ENCODE measurements at places on chromosomes 11 and 22.

DNA sequence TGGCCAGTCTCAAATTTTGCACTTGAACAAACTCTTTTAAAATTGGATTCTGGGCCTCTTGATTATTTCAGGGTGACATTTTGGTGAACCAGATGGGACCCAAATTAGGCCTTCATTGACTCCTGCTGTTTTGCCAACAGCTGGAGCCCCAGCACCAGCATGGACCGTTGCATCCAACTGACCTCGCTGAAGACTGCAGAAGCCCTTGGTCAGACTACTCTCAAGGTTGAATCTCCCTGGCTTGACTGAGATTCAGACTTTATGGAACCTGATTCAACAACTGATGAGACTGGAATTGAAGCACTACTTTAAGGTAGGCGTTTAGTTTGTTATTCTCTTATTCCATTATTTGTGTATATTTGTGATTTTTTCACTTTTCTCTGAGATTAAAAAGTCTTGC lies 41.7 kb downstream of the NARS2 start:
- DNase-seq = no peak

DNA sequence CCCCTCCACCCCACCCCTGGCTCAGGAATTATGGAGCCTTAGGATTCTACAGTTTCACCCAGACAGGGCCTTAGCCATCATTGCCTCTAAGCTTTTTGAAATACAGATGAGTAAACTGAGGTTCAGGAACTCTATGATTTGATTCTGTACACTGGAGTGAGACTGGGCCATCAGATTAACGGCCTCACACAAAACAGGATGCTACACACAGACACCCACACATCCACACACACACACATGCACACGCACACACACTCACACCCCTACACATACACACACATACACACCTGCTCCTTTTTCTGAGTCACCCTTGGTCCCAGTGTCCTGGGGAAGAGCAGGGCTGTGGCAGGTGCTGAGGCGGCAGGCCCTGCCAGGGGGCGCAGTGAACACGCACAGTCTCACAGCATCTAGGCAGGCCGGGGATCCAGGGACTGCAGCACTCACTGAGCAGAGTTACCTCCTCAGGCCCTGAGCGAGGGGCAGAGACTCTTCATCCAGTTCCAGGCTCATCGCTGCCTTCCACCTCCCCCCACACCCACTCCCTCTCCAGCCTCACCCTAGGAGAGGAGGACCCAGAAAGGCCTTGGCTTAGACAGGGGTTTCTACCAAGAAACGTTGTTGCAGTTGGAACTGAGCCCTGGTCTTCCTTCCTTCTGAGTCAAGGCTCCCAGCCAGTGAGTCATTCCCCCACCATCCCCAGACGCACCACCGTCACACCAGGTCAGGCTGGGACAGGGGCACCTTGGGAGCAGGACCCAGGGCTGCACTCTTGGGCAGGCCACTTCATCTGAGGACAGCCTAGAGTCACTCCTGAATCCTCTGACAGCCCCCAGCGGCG lies 89.8 kb upstream of the PARVA start:
- no peak for DNase-seq

DNA sequence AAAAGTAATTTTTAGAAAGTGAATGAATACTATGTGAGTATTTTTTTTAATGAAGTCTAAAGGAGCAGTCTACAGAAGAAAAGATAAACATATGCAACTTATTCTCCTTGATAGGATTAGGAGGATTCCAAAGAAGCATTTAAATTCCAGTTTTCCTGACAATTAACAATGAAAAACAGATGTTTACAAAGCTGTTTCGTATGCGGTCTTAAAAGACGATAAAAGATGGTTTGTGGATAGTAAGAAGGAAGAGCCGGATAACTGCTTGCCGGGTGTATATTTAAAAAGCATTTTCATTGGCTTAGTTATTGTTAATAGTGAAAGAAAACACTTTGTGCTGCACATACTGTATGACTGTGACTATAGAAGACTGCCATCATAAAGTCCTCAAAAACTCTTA lies 120.0 kb upstream of the C11orf58 start:
- no peak for DNase-seq

DNA sequence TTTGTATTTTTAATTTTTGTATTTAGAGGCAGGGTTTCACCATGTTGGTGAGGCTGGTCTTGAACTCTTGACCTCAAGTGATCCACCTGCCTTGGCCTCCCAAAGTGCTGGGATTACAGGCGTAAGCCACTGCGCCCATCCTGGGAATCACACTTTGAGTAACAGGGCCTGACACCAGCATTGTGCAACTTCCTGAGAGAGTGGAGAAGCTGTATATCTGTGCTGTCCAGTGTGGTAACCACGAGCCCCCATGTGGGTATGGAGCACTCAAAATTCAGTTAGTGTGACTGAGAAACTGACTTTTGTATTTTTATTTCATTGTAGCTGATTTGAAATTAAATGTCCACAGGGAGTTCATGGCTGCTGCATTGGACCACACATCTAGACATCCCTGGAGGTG lies 36.2 kb downstream of the MPPED1 start:
- DNase-seq = no peak

DNA sequence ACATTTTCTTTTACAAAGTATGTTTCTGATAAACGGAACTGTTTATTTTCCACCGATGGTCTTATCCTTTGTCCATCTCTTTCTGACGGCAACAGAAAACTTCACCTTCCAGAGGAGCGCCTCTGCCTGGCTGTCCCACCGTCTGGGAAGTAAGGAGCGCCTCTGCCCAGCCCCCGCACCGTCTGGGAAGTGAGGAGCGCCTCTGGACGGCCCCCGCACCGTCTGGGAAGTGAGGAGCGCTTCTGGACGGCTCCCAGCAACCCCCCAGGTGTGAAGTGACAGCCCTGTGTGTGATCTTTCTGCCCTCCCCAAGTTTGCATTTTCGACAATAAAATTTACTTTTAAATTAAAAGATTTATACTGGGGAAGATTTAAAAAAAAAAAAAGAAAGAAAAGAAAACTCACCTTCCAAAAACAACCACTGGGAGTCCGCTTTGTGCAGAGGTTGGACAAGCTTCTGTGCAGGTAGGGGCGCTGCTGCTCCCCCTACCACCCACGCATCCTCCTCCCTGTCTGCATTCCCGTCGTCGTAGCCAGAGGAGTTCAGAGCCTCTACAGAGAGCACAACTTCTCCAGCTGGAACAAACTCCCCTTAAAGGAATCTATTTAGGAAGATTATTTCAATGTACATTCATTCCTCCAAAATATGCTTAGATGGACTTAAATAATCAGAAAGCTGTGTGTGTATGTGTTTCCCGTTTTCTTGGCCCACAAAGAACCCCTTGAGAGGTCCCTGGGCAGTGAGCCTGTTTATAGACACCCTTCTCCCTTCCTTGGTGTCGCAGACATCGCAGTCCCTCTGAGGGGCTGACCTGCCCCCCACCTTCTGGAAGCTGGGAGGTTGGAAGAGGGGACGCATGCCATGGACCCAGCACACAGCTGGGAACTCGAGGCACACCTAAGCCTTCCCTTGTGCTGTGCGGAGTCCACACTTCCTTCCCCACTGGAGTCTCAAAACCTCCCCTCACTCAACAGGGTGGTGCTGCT lies 849 bp upstream of the APOBEC3B start:
- DNase-seq = no peak

- DNase-seq = no peak
Measured at GRCh38 chr11:74257959-74258553, 53.4 kb downstream of the P4HA3 start.

DNA sequence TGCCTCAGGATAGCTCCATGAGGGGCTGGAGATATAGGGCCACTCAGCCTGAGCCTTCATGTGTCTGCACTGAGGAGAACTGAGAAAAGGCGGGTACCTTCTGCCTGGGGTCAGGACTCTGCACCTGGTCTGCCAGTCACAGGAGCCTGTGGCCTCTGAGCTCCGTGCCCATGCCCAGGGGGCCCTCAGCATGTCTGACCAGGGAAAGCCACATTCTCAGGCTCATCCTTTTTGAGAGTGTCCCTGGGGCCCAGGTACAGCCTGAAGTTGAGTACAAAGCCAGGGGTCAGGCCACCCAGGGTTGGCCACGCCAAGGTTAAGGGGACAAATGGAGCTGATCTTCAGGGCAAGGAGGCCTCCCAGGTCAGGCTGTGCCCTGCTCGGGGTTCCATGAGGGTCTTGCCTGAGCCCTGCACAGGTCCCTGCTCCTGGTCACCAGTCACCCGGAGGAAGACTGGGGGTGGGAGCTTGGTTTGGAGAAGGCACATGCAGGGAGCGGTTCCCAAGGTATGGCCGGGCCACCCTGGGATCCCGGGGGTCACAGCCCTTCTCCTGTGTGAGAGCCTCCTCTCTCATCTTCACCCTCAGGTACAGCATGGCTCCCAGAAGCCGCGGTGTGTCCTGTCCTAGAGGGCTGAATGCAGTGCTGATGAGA lies 6.0 kb downstream of the DENND6B start:
- DNase-seq = no peak

GRCh38 chr22:30680991-30681770 lies 13.5 kb upstream of the OSBP2 start:
- no peak for DNase-seq

- DNase-seq = peak; percentile 4
Measured at GRCh38 chr22:28442711-28443525, 236.7 kb downstream of the TTC28 start.
